ENCODE measurements at places on chromosomes 6 and 20.

DNA sequence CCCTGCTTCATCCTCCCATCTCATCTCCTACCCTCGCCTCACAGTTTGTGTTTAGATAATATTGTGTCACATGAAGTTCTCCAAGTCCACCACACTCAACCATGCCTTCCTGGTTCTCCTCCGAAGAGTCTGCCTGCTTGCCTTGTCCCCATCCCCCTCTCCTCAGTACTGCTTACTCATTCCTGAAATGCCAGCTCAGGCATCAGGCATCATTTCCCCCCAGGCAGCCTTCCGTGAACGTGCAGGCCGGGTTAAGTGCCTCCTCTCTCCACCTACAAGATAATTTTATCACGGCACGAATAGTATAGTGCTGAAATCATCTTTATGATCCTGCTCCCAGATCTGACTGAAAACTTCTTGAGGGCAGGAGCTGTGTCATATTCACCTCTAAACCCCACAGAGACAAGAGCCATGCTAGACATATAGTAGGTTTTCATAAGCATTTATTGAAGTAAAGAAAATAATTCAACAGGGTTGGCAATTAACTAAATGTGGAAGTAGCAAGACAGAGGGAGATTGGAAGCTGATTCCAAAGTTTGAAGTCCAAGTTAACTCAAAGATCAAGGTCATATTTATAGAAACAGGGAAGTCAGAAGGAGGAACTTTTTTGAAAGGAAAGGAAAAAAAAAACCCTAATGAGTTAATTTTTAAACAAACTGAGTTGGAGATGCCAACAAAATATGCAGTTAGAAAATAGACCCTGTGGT lies 48.7 kb upstream of the BMP2 start:
- no peak for DNase-seq

- DNase-seq, result no peak
Measured at GRCh38 chr20:35293303-35294292, 1.4 kb upstream of the FAM83C start.

DNA sequence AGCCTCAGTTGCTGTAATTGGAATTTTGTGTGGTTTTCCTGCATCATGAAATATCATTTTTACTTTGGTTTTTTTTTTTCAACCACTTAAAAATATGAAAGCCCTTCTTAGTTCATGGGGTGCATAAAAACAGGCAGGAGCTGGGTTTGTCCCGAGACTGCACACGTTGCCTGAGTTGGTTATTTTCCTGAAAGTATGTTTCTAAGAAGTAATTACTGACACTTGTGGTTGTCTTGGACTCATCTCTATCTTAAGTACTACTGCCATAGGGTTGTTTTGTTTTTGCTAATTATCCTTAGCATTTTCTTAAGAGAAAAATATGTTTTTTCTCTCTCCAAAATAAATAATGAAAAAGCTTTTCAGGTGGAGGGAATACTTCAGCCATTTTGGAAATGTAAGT lies 40.1 kb downstream of the FAM120B start:
- DNase-seq, result no peak

DNA sequence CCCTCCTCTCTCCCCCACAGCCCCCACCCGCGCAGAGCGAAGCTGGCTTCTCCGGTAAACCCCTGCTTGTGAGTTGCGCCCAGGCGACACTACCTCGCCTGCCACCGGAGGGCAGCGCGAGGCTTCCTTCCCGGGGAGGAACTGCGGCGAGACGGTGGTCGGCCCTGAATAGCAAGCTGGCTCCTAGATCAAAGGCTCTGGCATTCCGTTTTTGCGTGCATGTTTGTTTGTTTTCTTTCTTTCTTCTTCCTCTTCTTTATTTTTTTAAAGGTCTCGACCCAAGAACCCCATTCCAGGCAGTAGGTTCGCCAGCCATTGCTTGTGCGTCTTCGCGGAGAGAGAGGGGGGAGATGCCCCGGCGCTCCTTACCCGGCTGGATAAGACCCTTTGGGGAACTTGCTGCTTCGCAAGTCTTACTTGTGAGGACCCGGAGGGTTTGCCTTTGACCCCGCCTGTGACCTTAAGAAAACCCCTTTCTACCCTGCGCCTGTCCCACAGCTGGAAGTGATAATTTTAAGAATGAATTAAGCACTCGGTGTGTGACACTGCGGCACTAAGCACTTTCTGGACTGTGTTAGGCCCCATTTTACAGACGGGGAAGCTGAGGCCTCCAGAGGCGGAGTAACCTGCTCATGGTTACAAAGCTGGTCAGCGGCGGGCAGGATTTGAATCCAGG lies 92.7 kb upstream of the SIRPA start:
- DNase-seq, result no peak

GRCh38 chr6:4553387-4553786 lies 222.8 kb upstream of the CDYL start:
- DNase-seq, result no peak

- no peak for DNase-seq
Measured at GRCh38 chr6:70629929-70630328, 37.8 kb upstream of the SMAP1 start.

DNA sequence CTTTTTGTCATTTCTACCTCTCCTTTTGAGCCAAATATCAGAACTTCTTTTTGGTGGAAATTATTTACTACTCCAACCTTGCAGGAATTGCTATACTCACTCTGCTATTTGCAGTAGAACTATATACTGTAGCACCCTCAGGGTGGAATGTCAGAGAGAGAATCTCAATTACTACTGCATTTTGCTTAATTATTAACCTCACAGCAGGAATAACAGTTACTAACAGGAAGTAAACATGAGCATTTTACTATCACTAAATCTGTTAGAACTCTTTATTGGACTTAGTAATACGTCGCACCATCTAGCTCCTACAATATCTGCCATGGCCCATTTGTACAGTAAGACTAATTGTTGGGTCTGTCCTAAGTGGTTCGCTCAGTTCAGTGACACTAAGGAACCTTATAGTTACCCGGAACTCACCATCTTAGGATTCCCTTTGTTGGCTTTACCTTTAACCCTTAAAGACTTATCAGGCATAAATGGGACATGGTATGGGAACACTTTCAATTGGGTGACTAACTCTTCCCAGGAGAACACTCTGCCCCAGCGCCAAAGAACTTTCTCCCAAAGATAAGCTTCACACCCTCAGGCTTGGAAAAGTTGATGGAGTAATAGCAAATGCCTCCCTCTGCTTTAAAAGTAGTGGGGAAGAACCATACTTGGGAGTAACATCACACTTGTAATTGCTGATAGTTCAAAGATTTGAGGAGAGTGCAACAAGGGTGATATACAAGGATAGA lies 38.8 kb downstream of the PLN start:
- no peak for DNase-seq

DNA sequence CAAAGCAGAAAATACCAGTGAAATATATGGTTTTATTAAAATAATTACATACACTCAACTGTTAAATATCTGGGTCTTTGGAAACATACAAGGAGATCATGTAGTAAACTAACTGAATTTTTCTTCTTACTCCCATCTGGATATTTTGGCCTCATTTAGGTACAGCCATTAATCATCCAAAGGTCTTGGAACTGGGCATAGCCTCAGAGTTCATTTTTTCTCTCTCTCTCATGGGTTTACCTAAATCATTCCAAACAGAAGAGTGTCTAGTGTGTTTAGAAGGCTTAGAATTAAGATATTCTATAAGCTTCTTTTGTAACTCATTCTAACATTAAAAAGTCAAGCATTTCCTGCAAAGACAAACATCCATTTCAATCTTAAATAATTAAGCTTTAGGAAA lies 79.4 kb downstream of the HMGCLL1 start:
- no peak for DNase-seq

DNA sequence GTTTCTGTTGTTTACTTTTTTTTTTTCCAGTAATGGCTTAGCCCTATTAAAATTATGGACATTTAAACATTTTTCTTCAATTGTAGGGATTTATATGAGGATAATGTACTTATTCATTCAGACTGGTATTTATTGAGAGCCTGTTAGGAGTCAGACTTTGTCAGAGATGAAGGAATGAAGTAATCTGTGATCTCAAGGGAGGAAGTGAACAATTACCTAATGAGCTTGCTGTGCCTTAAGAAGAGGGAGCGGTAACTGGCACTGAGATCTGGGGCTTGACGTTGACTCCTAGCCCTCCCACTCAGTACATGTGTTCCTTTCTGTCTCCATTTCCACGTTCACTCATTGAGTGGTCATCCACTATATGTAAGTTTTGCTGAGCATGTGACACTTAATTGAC lies 12.6 kb downstream of the AFDN start:
- no peak for DNase-seq

DNA sequence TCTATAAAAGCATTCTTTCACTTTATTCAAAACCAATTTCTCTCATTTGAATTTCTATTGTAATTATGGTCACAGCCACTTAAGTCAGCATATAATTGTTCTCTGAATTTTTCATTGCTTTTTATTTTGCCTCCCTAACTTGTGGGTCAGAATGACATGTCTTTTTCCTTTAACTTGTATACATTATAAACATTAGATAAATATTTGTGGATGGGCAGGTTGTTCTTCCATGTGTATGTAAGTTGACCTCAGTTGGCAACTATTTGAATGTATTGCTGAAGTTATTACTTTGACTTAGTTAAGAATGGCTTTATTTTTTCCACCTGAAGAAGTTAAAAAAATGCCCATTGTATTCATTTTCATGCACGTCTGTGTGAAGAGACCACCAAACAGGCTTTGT lies 83.0 kb upstream of the MAP3K7 start:
- no peak for DNase-seq

GRCh38 chr6:121395736-121396135 lies 39.7 kb upstream of the GJA1 start:
- no peak for DNase-seq

DNA sequence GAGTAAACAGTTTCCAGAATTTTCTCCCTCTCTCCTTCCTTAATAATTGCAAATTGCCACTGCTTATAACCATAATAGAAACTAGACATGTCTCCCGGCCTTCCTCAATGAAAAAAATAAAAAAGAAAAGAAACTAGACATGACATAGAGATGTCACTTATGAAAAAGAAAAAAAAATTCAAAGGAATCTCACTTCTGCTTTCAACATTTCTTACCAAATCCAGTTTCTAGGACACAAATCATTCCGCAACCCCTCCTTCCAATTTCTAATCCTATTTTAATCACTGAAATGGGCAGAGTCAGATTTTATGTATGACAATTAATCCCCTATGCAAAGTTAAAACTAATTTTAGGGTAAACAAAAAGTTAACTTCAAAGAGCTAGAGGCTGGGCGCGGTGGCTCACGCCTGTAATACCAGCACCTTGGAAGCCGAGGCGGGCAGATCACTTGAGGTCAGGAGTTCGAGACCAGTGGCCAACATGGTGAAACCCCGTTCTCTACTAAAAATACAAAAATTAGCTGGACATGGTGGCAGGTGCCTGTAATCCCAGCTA lies 40.1 kb upstream of the EEF1A1 start:
- no peak for DNase-seq

- no peak for DNase-seq
Measured at GRCh38 chr20:9478771-9479170, 35.6 kb upstream of the LAMP5 start.

GRCh38 chr20:60754856-60755255 lies 497.2 kb upstream of the CDH4 start:
- DNase-seq, result no peak

DNA sequence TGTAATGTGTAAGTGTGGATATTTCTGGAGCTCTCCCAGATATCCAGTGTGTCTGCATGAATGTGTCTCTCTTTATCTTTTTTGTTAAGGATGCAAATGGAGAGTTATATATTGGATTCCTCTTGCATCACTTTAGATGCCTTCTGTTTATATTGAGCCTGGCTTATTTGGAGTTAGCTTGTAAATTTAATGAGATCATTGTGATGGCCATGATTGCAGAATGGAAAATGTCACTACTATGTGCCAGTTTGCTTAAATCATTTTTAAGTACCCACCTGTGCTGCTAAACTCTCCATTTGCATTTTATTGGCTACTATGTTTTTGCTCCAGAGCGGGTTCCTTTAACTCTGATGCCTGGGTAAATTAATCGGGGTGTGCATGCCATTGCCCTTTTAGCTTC lies 334.8 kb downstream of the UTRN start:
- no peak for DNase-seq

GRCh38 chr6:19417713-19418112 lies 419.5 kb upstream of the ID4 start:
- DNase-seq, result no peak

DNA sequence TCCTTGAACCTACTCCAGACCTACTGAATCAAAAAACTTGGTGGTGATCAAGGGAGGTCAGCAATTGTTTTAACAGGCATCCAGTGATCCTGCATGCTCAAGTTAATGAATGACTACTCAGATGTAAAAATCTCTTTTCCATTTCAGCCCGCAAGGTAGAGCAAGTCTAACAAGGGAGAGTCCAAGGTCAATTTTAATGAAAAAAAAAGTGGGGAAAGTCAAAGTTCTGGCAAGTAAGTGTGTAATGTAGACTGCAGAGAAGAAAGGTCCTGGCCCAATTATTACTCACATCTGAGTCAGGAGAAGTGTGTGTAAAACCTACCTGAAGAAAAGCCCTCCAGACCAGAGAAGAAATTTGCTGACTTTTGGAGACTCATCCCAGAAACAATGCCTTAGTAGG lies 193.5 kb downstream of the UBE3D start:
- DNase-seq, result no peak

DNA sequence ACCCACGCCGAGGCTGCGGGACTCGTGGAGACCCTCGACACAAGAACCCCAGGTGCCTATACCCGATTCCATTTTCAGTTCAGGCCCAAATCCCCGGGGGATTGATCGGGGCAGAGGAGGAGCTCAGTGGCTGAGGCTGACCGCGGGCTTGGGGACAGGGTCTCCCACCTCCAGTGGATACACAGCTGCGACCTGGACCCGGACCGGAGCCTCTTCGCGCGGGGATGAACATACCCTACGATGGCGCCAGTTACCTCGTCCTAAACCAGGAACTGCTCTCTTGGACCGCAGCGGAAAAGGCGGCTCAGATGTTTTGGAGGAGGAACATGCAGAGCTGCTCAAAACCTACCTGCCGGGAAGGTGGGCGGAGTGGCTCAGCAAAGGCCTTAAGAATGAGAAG lies 27.4 kb upstream of the HLA-G start:
- DNase-seq, result no peak

- no peak for DNase-seq
Measured at GRCh38 chr6:112193535-112194051, 60.8 kb downstream of the LAMA4 start.

DNA sequence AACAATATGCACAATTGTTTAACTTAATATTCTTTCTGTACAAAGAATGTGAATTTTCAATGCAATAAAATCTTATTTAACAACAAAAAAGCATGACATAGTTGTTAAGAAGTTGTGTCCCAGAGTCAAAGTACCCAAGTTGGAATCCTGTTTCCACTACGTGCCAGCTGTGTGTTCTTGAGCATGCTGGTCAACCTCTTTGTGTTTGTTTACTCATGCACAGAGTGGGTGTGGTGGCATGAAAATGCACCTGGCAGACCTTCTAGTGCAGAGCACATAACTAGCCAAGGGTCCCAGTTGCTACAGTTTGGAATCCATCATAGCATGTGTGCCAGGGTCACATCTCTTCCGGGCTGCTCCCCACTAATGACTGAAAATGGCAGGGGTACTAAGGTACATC lies 24.7 kb upstream of the MOCS1 start:
- DNase-seq, result no peak
